ENCODE measurements at places on chromosomes 1 and 21.

- DNase-seq, result no peak
Measured at GRCh38 chr1:37914719-37915475, 32.0 kb downstream of the INPP5B start.

GRCh38 chr21:16072737-16073136 is 343.0 kb downstream of the USP25 start:
- no peak for DNase-seq

GRCh38 chr1:226026833-226027232 is 27.7 kb upstream of the SDE2 start:
- no peak for DNase-seq

- no peak for DNase-seq
Measured at GRCh38 chr1:37392051-37392450, 82.3 kb upstream of the ZC3H12A start.

- no peak for DNase-seq
Measured at GRCh38 chr21:29725025-29725736, 214.6 kb downstream of the GRIK1 start.

- DNase-seq, result no peak
Measured at GRCh38 chr1:185816460-185816859, 82.3 kb downstream of the HMCN1 start.

- DNase-seq, result peak; percentile 67
Measured at GRCh38 chr1:92961896-92962752, 862 bp upstream of the DIPK1A start.

GRCh38 chr1:85142753-85143152 is 58.1 kb downstream of the SYDE2 start:
- DNase-seq, result no peak

GRCh38 chr1:10415211-10415930 is 14.9 kb upstream of the CENPS start:
- no peak for DNase-seq

GRCh38 chr1:186943891-186944686 is 115.3 kb downstream of the PLA2G4A start:
- DNase-seq, result no peak

DNA sequence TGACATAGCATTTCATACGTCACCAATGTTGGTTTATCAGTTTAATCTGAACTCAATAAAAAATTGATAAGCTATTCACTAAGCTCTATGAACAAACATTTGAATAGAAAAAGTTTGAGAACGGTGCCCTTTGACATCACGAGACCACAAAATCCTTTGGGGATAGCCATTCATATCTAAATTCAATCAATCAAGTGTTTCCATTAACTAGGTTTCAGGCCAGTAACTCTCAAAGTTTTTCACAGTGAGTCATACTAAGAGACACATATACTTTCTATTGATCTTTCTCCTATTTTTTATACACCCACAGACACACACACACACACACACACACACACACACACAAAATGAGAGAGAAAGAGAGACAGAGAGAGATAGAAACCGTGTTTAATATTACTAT is 235.4 kb upstream of the SNX7 start:
- no peak for DNase-seq

- no peak for DNase-seq
Measured at GRCh38 chr1:217076902-217077301, 353.7 kb upstream of the ESRRG start.
